Pancreas (tissue), 10 donors: ENCODE measurements at places on chromosomes 2 and 18. TPM values are rescaled to one million over a fixed set of nuclear protein-coding genes. Genes with fewer than 3 reads are reported as not detected.

DNA sequence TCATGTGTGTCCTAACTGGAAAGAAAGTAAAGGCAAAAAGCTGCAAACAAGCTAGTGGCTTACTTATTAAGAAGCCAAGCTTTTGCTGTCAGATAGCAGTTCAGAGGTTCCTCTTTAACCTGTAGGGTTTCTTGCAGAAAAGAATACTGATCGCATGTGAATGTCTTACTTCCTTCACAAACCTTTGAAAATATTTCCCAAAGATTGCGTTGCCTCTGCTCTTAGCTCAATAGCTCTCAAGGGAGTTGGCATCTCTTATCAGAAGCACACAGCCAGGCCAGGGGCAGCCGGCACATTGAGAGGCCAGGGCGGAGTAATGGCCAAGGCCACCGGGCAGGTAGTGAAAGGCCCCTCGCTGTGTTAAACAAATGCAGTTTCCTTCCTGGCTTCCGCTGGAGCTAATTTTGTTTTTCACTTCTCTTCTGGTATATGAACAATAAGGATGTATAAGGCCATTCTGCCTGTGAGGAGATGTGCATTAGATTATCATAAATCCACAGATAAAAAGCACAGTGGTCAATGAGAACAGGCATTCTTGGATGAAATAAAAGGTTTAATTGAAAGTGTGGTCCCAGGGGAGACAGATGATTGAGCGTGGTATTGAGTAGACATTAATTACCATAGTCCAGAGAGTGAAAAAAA is 542.4 kb upstream of the NRP2 start:
- no peak for DNase-seq

GRCh38 chr2:33421820-33422219 is 54.6 kb upstream of the RASGRP3 start:
- DNase-seq, result no peak

DNA sequence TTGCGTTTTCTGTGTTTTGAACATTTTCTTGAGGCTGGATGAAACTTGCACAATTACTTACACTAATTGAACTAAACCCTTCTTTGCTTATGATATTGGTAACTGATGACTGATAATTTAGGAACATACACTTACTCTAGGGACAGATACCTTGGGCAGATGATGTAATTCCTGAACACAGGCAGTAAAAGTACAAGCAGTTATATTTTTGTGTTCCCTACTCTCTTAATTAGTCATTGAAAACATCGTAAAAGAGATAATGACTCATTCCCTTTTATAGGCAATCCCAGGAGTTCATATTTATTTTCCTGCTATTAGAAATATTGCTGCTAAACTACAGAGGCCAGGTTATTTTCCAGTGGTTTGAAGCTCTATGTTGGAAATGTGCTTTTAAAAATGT is 46.4 kb downstream of the CCDC85A start:
- no peak for DNase-seq

DNA sequence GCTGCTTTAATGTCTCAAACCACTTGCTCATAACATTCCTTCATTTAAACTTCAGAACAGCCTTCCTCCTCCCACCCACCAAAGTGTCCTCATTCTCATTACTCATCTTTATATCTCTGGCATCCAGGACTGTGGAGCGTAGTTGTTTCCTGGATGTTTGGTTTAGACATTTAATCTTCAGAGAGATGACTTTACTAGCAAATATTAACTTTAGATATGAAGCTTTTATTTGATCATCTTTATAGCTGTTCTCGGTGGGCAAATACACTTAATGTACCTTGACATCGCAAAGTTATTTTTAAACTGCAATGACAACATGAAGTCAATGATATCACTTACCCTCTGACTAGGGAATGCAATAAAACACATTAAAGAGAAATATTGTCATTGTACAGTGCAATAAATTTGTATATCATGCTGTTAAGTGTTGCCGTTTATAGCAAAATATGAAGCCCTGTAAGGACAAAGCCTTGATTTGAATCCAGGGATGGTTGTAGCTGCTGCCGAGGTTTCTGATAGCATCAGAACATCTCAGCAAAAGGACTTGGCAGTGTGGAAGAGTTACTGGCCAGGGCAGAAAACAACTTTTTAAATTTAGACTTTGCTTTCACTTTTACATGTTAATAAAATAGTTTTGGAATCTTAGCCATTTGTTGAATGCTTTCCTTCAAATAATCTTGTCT is 4.6 kb upstream of the LAMA3 start:
- DNase-seq, result no peak

The CLEC4F gene
- polyA plus RNA-seq, result 0.56 TPM
